Activated T-helper 2 cell treated with anti-CD3 and anti-CD28 coated beads, Interferon-gamma antibody, Interleukin-2, Interleukin-4, amounts not matched to agents 10 μg/mL and 5 μg/mL and 100 μg/mL, durations not matched to agents 14 hours and 24 hours and 36 hours (primary cell): ENCODE measurements at places on chromosomes 5 and 9. TPM values are rescaled to one million over a fixed set of nuclear protein-coding genes. Genes with fewer than 3 reads are reported as not detected.

GRCh38 chr5:153953411-153953810 lies 85.3 kb downstream of the FAM114A2 start:
- no peak for DNase-seq

DNA sequence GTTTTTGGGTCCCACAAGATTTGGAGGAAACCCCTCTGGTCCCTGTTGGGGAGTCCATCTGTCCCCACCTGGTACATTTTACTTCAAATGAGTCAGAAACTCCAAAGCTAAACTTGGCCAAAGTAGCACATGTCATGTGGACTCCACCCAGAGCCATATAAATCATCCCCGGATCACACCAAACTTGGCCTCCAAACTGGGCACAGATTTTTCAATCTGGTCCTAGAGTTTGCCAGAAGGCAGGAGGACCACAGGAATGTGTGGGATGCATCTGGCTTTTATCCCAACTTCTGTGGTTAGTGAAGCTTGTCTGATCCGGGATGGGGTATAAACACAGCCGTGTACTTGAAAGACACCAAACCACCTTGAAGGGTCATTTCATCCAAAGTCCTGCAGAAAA lies 66.3 kb downstream of the MAT2B start:
- no peak for DNase-seq

DNA sequence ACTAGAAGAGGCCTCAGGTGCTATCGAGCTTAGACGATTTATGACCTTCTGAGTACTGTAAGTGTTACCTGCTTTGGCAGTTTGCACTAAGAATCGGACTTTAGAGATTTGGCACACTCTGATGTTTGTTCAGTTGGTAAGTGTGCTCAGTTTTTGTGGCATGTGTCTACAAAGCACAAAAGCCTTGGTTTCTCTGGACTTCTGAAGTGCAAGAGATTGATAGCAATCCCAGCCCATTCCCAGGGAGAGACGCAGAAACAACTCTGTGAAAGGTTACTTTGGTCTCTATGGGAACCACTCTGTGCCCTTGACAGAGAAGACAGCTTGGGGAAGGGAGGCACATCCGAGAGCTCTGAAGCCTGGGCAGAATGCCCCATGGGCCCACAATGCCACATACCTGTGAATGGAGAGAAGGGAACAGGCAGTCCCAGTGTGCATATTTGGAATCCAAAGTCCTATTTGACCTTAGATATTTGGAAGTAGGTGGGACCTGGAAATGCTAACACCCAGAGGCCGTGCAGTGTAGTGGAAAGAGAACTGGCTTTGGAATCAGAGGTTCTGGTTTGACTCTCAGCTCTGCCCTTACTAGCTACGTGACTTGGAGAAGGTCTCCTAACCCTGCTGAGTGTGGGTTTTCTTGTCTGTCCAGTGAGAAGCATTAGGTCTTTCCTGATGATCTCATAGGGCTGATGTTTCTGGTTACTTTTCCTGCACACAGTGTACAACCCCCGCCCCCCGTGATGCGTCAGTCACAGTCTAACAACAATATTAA lies 194.3 kb upstream of the VLDLR start:
- DNase-seq, result no peak

The PCDHGA9 gene
- total RNA-seq, result 0.23 and 0.32 TPM in 2 replicates

DNA sequence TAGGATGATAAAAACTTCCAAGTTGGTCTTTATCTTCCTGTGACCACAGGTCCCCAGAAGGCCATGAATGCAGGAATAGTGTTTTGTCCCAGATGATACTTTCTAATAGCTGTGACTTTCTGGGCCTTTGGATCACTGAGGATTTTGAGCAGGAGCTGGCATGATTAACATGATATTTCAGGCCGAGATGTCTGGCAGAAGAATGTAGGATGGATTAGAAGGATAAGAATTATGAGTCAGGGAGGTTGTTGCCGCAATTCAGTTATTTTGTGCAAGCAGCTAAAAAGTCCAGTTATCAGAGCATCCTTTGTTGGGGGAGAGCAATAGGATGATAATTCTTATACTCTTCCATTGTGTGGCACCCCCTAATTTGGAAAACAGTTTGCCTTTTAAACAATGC lies 189.7 kb downstream of the PSAT1 start:
- no peak for DNase-seq

- DNase-seq, result no peak
Observed at GRCh38 chr9:123402981-123403509, 47.0 kb downstream of the CRB2 start.

GRCh38 chr5:6488021-6488420 lies 39.4 kb downstream of the UBE2QL1 start:
- no peak for DNase-seq

DNA sequence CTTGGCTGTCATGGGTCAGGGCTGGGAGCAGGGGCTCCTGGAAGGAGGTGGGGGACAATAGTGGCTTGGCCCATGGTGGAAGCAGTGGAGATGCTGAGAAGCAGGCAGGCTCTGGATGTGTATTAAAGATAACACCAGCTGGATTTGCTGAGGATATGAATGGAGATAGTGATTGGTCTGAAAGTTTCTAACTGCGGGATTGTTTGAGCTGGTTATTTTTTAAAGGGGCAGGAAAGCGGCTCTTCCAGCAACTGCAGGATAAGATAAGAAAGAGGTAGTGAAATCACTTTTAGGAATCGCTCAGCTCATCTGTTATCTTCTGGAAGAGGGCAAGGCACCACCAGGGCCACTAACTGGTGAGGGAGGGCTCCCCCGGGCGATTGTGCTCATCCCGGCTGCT lies 125.5 kb downstream of the TENT4A start:
- DNase-seq, result no peak
